ENCODE measurements at places on chromosomes 1 and 21.

DNA sequence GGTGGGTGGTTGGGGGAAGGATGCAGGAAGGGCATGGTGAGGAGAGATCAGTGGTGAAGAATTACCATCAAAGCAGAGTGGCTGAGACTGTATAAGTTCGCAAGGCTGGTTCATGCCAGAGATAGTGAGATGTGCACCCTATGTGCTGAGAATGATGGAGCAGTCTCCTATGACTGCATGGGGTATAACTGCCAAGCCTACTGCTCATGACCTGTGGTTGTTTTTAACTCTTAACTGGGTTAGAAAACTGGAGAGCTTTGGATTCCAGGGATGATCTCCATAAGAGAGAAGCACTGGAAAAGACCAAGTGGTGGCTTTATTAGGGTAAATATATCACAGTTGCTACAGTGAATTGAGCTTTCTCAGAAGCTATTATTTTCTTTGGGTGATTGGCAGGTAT is 16.2 kb downstream of the WNT2B start:
- DNase-seq: no peak

DNA sequence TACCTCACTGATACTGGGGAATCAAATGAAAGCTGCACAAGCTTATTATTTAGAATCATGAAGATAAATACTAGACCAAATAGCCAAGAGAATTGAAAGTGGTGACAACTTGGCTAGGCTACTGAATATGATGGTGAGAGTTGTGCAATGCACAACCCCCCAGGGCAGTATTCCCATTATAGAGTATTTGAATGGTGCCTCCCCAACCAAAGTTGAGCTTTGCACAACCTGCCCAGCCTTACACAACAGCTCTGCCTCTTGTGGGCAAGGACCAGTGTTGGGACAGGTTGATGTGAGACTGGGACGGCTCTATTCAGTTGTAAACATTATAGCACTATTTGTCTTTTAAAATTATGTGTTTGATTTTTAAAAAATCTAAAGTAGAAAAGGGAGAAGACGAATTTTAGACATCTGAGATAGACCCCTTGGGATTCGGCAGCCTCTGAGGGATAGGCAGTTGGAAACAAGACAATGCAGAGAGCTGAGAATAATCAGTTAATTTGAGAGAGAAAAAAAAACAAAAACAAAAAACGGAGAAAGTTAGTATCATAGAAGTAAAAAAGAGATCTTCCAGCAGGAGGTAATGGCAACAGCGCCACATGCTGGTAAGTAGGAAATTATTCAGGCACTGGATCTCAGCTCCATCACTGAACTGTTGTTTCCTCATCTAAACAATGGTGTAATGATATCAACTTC is 91.0 kb upstream of the KCNA3 start:
- peak; percentile 49 for DNase-seq

- no peak for DNase-seq
These were observed 15.6 kb downstream of the SLFNL1 start for GRCh38 chr1:41005876-41006275.

DNA sequence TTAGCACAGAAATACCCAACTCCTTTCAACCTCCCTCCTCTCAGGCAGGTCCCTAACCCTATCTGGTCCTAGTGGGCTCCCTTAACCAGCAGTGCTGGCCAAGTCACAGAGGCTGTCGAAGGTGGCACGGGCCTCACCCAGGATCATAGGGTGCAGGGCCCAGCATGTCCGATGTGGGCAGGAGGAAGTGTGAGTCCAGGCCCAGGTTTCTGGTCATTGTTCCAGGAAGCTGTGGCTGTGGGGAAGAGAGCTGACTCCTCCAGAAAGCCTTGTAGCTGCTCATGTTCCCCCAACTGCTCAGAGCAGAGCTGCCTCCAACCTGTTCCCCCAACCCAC is 2.4 kb downstream of the CCDC17 start:
- DNase-seq: no peak

GRCh38 chr1:241527146-241527545 is 5.0 kb upstream of the KMO start:
- DNase-seq: no peak

GRCh38 chr1:70090875-70091274 is 114.5 kb downstream of the LRRC40 start:
- DNase-seq: no peak

- peak; percentile 7 for DNase-seq
These were observed 33.0 kb downstream of the EPHA2 start for GRCh38 chr1:16122916-16123315.

- no peak for DNase-seq
These were observed 19.7 kb downstream of the PPFIA4 start for GRCh38 chr1:203045821-203046594.

DNA sequence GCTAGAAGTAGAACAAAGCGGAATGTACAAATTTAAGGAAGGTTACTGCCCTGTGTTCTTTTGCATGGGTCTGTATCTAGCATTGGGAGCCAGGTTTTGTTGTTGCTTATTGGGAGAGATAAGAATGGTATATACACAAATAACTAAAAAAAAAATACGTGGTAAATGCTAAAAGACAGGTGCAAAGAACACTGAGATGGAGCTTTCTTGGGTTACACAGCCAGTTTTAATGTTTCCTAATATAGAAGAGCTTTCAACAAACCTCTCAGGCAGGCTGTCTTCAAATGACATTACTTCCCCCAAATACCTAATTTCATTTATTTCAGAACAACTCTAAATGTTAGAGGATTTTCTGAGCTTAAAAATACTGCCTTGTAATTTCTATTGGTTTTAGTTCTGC is 1.4 kb upstream of the MDM4 start:
- DNase-seq: no peak

GRCh38 chr1:167057241-167057688 is 32.9 kb downstream of the GPA33 start:
- peak; percentile 46 for DNase-seq

DNA sequence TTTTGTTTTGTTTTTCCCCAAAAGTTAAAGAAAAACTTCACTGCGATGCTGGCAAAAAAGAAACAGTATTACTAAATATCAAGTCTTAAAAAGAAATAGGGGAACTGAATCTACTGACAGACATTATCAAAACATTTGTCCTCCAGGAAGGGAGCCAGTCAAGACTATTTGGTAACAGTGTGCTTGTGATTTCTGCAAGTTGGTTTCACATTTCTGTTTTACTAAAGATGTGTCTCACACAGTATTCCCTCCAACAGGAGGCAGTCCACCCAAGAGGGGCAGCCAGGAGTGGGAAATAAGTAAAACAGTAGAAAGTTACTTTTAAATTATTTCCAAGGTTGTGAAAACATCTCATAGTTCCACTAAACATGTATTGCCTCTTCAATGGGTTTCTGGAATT is 74.4 kb upstream of the SDC3 start:
- peak; percentile 25 for DNase-seq

DNA sequence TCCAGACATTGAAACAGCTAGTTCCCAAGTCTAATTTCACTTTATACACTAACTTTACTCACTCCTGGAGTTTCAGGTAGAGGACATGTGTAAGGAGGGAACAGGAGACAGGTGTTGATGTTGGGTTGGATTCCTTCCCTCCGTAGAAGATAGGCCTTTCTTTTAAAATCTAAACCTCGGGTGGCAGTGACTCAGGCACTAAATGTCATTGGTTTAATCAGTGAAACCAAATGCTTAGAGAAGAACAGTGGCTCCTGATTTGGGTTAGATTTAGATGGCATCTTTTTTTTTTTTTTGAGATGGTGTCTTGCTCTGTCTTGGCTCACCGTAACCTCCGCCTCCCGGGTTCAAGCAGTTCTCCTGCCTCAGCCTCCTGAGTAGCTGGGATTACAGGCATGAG is 7.2 kb downstream of the CAP1 start:
- no peak for DNase-seq

- no peak for DNase-seq
These were observed 20.3 kb upstream of the RGS4 start for GRCh38 chr1:163048869-163049268.

DNA sequence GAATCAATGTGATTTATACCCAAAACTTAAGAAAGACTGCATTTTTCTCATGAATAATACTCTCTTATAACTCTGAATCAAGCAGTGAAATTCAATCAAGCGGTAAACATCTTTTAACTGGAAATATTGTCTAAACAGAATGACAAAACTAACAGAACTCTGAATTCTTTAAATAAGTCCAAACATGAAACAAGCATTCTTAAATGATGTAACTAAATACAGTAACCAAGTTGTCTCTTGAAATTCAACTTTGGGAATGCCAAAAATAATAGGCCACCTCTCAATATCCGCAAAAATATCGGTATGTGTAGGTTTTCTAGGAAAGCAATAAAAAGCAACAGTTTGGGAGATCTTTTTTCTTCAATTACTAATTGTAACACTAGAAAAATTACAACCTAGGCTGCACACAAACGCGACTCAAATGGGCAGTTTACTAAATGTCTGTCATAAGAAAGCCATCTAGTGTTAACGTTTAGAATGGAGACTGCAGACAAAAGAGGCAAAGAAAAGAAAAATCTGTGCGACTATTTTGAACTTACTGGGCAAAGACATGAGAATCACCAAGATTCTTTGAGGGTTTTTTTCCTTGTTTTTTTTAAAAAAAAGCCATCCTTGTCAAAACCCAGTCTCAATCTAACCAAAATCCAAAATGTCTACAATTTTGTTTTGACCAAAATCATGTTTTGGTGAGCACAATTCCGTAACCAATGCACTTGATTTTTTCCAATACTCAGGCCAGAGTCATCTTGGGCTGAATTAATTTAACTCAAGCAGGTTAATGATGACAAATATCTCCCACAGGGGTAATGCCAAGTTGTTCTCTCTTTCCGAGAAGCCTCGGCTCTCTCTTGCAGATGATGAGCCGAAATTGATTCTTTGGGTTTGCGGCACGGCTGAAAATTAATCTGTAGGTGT is 1.3 kb downstream of the SIPA1L2 start:
- DNase-seq: no peak

DNA sequence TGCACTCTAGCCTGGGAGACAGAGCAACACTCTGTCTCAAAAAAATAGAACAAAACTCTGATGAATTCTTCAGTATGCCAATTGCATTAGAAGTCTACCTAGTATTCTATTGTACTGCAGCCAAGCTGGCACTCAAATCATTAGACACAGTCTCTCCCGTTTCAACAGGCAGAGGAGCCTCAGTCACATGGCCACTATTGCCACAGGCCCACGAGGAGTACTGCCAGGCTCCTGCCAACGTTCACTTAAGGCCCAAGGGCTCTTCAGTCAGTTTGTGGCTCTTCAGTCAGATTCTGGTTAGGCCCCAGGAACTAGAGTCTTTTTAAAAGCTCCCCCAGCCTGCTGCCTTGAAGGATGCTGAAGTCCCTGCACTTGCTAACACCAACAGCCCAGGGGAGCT is 73.4 kb downstream of the SH3BGR start:
- DNase-seq: no peak

- no peak for DNase-seq
These were observed 13.7 kb downstream of the RALGPS2 start for GRCh38 chr1:178738780-178739179.

DNA sequence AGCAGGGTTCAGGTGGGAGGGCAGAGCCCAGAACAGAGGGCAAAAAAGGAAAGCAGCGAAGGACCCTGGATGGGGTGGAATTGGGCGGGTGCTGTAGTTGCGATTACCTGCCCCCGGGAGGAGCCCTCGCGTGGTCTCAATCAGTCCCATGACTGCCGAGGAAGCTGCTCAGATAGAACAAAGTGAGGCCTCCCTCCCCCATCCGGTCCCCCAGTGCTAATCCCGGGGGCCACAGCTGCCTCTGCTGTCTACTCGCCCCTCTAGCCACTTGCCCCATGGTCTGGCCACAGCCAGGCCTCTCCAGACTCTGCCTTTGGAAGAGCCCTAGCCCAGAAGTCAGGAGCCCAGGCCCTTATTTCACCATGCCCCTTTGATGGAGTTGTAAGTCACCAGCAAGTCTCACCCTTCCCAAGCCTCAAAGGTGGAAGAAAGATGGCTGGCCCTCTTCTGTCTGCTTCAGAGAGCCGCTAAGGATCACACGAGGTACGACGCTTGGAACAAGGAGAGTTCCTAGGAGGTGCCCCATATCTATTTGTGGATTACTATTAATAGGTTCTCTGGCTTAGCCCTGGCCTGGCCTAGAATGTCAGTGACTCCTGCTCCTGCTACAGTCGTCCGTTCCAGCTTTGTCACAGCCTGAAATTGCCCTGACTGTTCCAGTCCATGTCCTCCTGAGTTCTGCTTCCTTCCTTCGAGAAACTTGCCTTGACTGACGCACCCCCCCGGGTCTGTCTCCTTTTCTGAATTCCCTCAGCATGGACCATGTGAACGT is 16.4 kb downstream of the ECHDC2 start:
- no peak for DNase-seq

GRCh38 chr1:87685311-87686135 is 356.8 kb downstream of the LMO4 start:
- DNase-seq: no peak

GRCh38 chr1:7591565-7591964 is 179.5 kb upstream of the VAMP3 start:
- DNase-seq: no peak

DNA sequence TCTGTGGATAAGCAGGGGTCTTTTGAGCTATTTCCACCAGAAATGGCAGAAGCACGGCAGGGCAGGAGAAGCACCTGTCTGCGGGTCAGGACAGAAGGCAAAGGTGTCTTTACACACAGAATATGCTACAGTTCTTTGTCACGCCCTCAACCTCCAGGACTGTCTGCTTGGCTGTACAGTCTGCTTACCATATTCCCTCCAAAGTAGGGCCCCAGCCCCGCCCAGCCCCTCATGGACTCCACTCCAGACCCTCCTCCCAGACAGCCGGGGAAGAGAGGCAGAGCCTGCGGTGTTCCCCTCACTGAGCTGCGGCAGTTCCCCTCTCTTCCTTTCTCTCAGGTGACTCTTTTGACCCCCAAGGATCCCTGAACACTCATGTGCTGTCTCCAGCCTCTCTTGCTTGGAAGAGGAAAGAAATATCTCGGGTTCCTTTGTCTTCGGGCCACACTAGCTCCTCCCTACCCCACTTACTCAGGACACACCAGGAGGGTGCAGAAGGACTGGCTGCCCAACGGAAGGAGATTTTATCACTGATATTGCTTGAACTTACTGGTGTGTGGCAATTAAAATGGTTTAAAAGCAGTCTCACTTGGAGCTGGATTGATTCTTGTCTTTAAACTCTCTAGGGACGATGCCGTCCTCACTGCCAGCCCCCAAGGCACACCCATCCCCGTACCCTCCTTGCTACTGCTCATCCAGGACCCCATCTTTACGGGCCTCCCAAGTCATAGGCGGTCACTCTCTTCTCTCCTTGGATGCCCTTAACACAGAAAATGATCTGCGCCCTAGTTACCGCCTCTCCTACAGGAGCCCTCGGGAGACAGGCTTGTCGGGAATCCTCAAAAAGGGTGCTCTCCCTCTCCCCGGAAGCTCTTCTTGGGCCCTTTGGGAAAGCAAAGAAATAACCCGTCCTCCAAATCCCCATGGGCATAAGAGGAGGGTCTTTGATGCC is 169.7 kb downstream of the TOMM20 start:
- DNase-seq: no peak

DNA sequence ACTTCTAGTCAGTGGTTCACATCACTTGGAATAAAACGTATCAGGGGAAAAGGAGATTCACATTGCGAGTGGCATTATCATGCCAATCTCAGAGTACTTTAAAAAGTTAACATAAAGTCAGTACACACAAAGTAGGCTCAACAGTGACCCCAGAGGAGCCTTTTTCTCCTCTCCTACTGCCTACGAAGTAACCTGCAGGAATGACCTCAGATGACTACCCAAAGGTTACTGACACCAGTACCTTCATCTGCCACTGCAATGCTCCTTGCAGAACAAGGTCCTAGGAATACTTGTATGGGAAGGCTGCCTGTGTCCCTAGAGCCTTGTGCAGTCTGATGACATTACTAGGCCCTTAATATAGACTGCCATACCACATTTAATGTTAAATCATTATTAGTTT is 389.8 kb upstream of the LYPLAL1 start:
- no peak for DNase-seq

GRCh38 chr1:164673584-164674214 is 114.7 kb downstream of the PBX1 start:
- no peak for DNase-seq
